ENCODE measurements at places on chromosomes 2 and 18.

- DNase-seq: peak; percentile 16
Measured at GRCh38 chr18:51235009-51235789, 37.7 kb upstream of the MEX3C start.

DNA sequence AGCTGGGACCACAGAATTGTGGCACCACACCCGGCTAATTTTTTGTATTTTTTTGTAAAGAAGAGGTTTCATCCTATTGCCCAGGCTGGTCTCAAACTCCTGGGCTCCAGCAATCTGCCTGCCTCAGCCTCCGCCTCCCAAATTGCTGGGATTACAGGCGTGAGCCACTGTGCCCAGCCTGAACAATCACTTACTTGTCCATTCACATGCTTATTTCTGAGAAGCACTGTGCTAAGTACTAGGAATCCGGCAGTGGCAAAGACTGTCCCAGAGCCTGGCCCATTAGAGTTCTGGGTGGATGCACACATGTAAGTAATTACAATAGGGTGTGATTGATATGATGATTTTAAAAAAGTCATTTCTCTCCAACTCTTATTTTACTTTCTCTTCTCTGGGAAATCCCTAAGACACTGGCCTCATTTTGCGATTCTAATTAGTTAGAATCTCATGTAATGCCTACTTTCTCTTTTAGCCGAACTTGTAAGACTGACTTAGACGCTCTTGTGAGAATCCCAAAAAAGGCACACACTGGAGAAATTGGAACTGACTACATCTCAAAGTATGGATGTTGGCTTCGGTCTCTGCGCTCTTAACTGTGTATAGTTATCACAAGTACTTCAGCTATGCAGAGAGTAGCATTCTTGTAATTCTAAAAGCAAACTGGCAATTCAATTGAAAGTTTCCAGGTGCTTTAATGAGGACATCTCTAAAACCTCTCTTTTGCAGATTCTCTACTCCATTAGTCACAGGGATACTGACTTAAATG is 567.7 kb downstream of the DCC start:
- no peak for DNase-seq

- no peak for DNase-seq
Measured at GRCh38 chr18:6414118-6414722, 491 bp downstream of the L3MBTL4 start.

- no peak for DNase-seq
Measured at GRCh38 chr18:1393929-1394328, 489.3 kb downstream of the ADCYAP1 start.

- DNase-seq: no peak
Measured at GRCh38 chr2:240896871-240897692, 1.1 kb upstream of the MAB21L4 start.

- no peak for DNase-seq
Measured at GRCh38 chr2:120829633-120830025, 94.0 kb downstream of the GLI2 start.

GRCh38 chr2:6883448-6884122 is 6.0 kb downstream of the RSAD2 start:
- no peak for DNase-seq

DNA sequence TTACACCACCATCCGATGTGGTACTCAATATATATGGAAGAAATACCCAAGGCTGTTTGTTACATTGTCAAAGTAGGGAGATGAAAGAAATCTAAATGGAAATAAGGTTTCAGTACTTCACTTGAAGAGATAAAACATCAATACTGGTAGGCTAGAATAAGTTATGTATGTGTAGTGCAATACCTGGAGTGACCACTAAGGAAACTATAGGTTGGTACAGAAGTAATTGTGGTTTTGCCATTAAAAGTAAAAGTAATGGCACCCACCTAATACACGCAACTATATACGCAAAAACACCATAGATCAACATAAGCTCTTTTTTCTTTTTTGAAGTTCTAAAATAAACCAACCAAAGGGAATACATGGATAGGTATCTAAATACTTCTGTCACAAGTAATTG is 143.2 kb upstream of the KYNU start:
- no peak for DNase-seq

- DNase-seq: no peak
Measured at GRCh38 chr18:13006531-13007247, 15.5 kb downstream of the CEP192 start.

GRCh38 chr2:227415538-227416424 is 28.0 kb upstream of the SCYGR1 start:
- peak; percentile 71 for DNase-seq
